ENCODE measurements at places on chromosomes 16 and 17.

DNA sequence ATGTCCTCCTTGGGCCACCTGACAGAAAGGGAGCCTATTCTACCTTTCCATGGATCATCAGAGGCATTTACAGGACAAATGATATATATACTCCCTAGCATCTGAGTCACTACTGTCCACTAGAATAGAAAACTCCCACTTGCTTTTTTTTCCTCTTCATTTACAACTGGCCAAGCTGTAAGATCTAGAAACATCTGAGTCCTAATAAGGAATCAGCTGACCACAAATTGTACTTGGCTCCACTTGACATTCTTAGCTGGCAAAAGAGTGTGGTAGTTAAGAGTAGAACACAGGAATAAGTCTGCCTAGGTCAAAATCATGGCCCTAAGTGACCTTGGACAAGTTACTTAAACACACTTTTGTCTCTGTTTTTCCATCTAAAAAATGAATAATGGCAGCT lies 5.2 kb downstream of the RUSF1 start:
- DNase-seq = no peak

DNA sequence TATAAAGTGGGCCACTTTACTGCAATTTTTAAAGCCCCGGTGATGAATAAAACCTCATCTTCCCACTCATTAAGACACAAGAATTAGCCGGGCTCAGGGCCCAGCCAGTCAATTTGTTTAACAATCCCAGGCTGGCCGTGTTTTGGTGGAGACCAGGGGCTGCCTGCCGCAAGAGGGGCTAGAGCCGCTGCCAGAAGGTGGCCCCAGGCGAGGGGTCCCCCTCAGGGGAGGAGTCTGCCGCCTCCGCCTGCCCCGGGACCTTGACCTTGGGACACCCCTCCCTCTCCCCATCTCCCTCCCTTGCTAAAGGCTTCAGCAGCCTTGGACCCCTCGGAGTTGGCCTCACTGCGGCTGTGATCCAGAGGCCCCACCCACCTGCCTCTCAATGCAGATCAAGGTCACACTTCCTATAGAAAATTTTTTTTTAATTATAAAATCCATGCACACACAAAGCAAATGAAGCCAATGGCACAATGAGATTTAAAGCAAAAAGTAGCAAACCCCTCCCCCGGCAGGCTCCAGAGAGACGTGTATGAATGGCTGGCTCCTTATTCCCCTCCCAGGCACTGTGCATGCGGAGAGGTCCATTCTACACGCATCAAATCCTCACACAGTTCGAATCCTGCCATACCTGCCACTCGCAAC lies 23.0 kb upstream of the SLC38A10 start:
- no peak for DNase-seq

- DNase-seq = no peak
Observed at GRCh38 chr16:1812732-1813163, 13.9 kb downstream of the HAGH start.

GRCh38 chr16:3161235-3162018 lies 26.6 kb upstream of the OR1F1 start:
- DNase-seq = no peak

- no peak for DNase-seq
Observed at GRCh38 chr16:61812251-61812650, 224.0 kb downstream of the CDH8 start.

DNA sequence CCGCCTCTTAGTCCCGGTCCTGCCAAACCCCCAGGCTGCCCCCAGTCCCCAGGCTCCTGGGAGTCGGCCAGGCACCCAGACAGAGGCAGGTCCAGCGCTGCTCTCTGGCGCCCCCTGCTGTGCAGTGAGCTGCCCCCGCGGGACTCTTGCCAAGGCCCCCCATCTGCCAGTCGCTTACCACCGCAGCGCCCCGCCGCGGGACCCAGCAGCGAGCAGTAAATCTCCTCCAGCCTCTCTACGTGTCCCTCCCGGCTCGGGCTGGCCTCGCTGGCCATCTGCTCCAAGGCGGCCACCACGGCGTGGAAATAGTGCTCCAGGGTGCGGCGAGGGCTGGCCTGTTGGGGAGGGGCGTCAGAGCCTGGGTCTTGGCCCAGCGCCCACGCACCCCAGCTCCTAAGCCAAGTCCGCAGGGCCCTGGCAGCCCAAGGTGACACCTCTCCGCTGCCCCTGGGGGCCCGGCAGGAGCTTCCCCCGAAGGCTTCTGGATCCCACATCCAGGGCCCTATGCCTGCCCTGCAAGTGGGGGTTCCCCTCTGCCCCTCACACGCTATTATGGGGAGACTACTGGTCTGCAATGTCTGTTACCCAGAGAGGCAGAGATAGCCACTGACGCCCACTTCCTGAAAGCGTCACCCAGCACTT lies 33.7 kb upstream of the MFSD6L start:
- DNase-seq = no peak

DNA sequence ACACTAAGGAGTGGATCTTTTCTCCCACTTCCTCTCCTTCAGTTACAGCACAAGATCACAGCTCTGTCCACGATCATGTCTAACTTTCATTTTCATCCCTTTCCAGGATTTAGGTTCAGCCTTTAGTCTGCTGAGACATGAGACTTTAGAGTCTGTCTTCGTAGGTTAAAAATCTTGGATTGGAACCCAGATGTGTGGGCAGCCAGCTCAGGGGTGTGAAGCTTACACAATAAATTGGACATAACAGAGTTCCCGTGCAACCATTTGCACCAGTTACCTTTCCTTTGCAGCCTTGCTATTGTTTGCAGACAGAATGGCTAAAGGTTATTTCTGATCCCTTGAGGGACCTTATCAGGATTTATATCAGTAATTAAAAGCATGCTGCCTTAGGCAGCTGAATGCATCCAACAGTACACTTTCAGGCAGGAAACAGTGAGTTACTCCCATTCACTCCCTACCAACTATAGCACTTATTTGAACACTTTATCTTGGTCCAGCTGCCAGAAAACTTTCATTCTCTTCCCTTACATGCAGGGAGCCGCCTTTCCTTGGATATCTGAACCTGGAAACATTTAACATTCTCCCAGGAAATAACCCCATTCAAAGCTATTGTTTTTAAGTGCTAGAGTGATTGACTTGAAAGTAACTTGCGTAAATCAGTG lies 87.3 kb downstream of the TMEM100 start:
- DNase-seq = no peak

- DNase-seq = no peak
Observed at GRCh38 chr17:5249615-5250014, 15.0 kb upstream of the SCIMP start.

DNA sequence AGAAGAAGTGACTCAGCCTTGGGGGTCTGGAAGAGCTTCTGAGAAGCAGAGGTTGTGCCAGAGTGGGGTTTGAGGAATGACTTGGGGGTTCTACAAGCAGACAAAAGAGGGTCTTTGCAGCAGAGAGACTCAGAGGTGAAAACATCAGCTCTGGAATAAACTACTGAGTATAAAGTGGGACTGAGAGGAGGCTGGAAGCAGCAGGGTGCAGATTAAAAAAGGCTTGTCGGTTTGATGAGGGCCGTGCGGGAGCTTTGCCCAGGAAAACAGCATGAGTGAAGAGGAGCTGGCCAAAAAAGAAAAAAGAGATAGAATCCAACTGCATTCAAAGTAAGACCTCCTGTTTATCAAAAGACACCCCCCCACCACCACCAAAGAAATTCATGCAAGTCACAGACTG lies 13.1 kb upstream of the ACE start:
- DNase-seq = no peak

DNA sequence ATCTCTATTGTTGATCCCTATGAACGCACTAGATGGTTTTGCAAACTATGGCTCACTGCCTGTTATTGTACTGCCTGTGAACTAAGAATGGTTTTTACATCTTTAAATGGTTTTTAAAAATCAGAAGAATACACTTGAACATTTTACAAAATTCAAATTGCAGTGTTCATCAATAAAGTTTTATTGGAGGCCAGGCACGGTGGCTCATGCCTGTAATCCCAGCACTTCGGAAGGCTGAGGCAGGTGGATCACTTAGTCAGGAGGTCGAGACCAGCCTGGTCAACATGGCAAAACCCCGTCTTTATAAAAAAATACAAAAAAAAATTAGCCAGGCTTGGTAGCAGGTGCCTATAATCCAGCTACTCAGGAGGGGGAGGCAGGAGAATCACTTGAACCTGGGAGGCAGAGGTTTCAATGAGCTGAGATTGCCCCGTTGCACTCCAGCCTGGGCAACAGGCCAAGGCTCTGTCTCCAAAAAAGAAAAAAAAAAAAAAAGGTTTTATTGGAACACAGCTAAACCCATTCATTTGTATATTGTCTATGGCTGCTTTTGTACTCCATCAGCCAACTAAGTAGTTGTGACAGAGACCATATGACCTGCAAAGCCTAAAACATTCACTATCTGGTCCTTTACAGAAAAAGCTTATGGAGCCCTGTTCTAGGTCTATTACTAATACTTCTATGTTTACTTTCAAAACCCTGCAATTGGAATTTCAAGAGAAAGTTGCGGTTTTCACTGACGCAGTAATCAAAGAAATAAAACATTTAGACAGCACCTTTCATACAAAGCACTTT lies 18.9 kb downstream of the IKZF3 start:
- no peak for DNase-seq

GRCh38 chr16:16027728-16028310 lies 78.4 kb downstream of the ABCC1 start:
- DNase-seq = no peak

DNA sequence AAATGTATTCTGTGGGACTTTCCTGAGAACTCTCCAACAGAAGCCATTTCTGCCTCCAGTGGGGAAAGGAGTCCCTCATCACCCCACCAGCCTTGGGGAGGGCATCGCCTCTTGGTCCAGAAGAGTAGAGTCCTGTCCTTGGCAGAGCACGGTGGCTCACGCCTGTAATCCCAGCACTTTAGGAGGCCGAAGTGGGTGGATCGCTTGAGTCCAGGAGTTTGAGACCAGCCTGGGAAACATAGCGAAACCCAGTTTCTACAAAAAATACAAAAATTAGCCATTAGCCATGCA lies 41.0 kb downstream of the LYRM1 start:
- no peak for DNase-seq

- no peak for DNase-seq
Observed at GRCh38 chr17:46764709-46765401, 53.6 kb downstream of the WNT3 start.

DNA sequence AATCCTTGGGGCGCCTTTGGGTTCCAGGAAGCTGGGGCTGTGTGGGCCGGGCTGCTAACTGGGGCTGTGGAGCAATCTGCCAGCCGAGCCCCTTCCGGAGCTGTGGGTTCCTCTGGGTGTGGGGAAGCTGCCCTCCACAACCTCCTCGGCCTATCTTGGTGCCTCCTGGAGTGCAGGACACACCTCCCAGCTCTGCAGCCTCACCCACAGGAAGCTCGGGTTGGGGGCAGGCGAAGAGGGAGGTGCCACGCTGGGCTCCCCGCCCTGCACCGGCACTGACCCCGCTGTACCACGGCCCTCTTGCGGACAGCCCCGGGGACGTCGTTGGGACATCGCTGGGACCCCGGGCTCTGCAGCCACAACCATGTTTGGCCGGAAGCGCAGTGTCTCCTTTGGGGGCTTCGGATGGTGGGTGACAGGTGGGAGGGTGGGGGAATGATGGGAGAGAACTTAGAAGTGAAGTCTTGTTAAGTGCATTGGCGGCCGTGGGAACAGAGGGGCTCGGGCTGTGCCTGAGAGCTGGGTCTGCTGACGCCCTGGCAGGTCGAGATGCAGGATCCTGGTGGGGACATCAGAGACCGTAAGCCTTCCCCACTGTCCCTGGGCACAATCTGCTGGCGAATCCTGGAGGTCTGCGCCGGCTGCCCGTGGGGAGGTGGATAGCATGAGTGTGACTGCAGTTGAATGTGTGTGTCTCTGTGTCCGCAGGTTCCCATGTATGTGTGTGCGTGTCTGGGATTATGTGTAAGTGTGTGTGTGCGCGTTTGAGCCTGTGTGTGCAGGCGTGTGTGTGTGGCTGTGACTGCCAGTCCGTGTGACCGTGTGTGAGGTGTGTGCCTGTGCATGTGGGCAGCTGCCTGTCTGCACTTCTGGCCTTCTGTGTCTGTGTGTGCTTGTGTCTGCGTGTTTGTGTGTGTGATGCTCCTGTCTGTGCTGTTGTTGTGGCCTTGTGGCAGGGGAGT lies at the start of gene RAP1GAP2:
TSS of gene RAP1GAP2 (plus strand) at position 275 of the 962 bp plus-strand sequence. CDS start at position 365, 90 bp downstream.
- DNase-seq = peak; percentile 46

- no peak for DNase-seq
Observed at GRCh38 chr17:2019723-2020122, 5.4 kb downstream of the RTN4RL1 start.

- peak; percentile 38 for DNase-seq
Observed at GRCh38 chr16:81752225-81752875, 26.7 kb upstream of the PLCG2 start.

DNA sequence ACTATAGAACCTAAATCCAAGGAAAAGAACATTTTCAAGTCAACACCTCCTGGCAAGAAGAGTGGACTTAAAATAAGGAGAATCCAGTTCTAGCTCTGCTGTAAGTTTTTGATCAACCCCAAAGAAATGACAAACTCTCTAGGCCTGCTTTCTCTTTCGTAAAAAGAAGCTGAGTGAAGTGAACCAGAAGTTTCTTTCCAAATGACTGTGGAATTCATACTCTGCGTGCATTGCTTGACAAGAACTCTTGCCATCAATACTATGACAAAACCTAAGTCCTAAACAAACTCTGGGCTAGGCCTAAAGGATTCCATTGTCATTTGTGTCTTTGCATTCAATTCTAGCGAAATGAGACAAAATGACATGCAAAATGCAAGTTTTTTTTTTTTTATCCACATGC lies 187.5 kb upstream of the SOX9 start:
- DNase-seq = no peak

DNA sequence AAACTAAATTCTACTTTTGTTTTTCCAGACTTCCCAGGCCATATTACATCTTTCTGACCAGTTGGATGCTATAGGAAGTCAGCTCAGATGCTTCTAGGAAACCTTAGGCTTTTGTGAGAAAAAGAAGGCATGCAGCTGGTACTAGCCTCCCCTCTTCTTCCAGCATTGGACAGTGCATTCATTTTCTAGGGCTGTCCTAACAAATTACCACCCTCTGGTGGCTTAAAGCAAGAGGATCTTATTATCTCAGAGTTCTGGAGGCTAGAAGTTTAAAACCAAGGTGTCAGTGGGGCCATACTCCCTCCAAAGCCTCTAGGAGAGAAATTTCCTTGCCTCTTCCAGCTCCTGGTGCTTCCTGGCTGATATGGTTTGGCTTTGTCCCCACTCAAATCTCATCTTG lies 467.8 kb downstream of the SLC39A11 start:
- DNase-seq = no peak

GRCh38 chr17:72093707-72094106 lies 27.1 kb upstream of the SOX9 start:
- DNase-seq = no peak

- no peak for DNase-seq
Observed at GRCh38 chr17:17347234-17347955, 44.2 kb downstream of the NT5M start.

All from esophagus squamous epithelium (tissue), 5 donors.